ENCODE measurements at places on chromosomes 1 and 21. TPM values are rescaled to one million over a fixed set of nuclear protein-coding genes. Genes with fewer than 3 reads are reported as not detected.

DNA sequence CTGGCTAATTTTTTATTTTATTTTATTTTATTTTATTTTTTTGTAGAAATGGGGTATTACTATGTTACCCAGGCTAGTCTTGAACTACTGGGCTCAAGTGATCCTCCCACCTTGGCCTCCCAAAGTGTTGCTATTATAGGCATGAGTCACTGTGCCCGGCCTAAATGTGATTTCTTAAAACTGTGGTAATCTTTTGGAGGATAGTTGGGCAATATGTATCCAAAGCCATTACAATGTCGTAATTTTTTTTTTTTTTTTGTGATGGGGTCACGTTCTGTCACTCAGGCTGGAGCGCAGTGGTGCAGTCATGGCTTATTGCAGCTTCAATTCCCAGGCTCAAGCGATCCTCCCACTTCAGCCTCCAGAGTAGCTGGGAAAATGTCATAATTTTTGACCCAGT lies 14.2 kb downstream of the ETV3L start:
- no peak for DNase-seq
- no peaks in the 10 kb centered on the region for H3K27me3 ChIP-seq
- H3K4me1 ChIP-seq = no peaks in the 10 kb centered on the region
- no peak overlapping the region for H3K27ac ChIP-seq

- H3K27me3 ChIP-seq = no peaks in the 10 kb centered on the region
- H3K4me1 ChIP-seq = no peaks in the 10 kb centered on the region
- H3K36me3 ChIP-seq = no peaks in the 10 kb centered on the region
- no peak overlapping the region for H3K27ac ChIP-seq
- DNase-seq = no peak
Measured at GRCh38 chr1:107525145-107525544, 384.3 kb downstream of the NTNG1 start.

DNA sequence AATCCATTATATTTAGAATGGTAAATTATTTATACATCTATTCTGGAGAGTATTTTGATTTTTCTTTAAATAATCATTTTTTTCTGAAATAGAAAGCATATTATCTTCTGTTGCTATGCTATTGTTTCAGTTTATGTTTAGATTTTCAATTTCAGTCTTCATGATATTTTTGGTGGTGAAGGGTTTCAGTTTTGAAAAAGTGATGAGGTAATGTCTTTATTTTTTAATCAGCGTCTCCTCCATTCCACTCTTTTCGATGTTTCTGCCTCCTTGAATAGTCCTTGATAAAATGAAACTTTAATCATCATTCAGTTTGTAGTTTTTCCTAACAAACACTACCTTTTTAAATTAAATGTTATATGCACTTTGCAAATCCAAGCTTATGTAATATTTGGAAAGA lies 428.6 kb downstream of the PTPRC start:
- H3K27me3 ChIP-seq = no peaks in the 10 kb centered on the region
- H3K4me3 ChIP-seq = no peak overlapping the region
- no peak overlapping the region for H3K27ac ChIP-seq
- H3K36me3 ChIP-seq = no peaks in the 10 kb centered on the region
- DNase-seq = no peak

DNA sequence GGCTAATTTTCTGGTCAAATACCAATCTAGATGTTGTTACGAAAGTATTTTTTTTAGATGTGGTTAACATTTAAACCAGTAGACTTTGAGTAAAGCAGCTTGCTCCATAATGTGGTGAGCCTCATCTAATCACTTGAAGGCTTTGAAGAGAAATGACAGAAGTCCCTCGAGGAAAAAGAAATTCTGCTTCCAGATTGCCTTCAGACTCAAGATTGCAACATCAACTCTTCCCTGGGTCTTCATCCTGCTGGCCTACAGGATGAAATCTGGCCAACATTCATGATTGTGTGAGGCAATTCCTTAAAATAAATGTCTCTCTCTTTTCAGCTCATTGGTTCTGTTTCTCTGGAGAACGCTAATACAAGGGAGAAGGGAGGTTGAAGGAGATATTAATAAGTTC lies 32.5 kb upstream of the SSX2IP start:
- no peak overlapping the region for H3K27ac ChIP-seq
- H3K4me3 ChIP-seq = no peak overlapping the region
- no peak for DNase-seq
- H3K27me3 ChIP-seq = no peaks in the 10 kb centered on the region

DNA sequence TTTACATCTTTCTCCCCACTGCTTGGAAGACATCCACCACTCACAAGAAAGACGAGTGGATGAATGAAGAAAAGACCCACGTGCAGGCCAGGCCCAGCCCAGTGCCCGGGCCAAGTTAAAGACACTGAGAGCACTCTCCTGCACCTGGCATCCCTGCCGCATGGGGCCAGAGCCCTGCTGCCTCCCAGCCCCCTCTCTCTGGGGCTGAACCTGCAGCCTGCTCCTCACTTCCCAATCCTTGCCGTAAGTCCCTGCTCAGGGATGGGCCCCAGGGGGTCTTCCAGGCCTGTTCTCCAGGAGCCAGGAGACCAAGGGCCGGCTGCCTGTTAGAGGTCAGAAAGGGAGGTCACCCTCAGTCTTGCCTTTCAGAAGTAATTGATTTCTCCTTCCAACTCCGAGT lies 168.5 kb upstream of the ZC3H12A start:
- H3K27me3 ChIP-seq = peaks cover 81% of the 10 kb centered on the region
- H3K4me1 ChIP-seq = no peaks in the 10 kb centered on the region
- no peak for DNase-seq
- H3K36me3 ChIP-seq = no peaks in the 10 kb centered on the region
- no peak overlapping the region for H3K27ac ChIP-seq

DNA sequence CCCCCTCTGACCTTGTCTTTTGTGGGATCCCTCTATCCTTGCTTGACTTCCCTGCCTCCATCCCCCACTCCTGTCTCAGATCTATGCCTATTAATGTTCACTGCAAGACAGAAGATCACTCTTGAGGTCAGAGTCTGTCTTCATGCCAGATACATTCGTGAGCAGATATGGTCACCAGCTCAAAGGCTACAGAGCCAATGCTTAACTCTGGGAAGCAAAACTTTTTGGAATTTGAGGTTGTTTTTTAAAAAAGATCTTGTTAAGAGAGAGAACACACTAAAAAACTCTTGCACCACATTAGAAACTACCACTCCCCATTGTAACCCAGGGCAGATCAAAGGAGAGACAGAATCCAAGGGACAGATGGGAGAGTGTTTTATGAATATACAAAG lies 17.1 kb upstream of the A3GALT2 start:
- no peaks in the 10 kb centered on the region for H3K27me3 ChIP-seq
- DNase-seq = no peak
- peaks cover 35% of the 10 kb centered on the region for H3K4me1 ChIP-seq
- H3K27ac ChIP-seq = 0 out of 2 replicates have a peak overlapping the region, but pooled peaks have one; percentile 1
- no peak overlapping the region for H3K4me3 ChIP-seq
- peaks cover 46% of the 10 kb centered on the region for H3K36me3 ChIP-seq

DNA sequence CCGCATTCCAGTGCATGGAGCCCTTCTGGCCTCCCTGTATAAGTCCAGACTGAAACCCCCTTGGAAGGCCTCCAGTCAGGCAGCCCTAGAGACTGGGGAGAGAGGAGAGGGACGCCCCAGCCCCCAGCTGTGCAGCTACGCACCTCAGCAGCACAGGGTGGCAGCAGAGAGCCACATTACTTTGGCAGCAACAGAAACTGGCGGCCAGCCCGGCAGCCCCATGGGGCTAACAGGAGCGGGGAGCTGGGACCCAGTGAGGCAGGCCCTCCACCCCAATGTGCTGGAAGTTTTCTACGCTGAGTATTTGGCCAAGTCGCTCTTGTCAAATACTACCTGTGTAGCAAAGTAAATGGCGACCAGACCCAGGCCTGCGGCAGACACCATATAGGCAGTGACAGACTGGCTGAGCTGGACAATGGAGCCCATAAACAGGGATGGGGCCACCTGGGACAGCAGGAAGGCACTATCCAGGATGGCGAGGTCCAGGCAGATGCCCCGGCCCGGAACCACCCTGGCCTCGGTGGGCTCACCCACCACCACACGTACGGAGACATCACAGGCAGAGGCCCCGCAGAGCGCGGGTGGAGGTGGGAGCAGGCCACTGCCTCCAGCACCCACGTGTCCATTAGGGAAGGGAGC lies 21.2 kb downstream of the SLC45A3 start:
- no peaks in the 10 kb centered on the region for H3K36me3 ChIP-seq
- no peak for DNase-seq
- no peaks in the 10 kb centered on the region for H3K27me3 ChIP-seq

GRCh38 chr1:20540281-20540680 lies 12.1 kb upstream of the FAM43B start:
- no peaks in the 10 kb centered on the region for H3K4me1 ChIP-seq
- H3K27ac ChIP-seq = no peak overlapping the region
- H3K36me3 ChIP-seq = no peaks in the 10 kb centered on the region
- no peak for DNase-seq
- H3K4me3 ChIP-seq = no peak overlapping the region
- H3K27me3 ChIP-seq = no peaks in the 10 kb centered on the region

DNA sequence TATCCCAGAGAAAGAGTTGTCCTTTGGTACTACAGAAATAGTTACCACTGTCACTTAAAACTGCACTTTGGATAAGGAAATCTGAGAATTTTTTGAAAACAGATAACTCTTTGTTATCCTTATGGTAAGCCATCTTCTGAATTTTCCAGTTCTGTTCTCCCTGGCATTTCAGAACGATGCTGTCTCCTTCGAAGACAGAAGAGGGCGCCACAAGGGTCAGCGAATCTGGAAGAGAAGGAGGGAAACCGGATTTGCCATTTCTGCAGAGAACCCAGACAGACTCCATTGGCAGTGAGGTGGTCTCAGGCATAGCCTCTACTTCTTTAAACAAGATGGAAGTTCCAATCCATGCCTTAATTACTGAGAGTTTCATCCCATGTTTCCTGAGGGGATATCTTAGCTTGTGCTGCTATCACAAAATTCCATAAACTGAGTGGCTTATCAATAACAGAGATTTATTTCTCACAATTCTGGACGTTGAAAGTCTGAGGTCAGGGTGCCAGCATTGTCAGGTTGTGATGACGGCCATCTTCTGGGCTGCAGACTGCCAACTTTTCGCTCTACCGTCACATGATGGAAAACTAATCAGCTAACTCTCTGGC lies 6.4 kb downstream of the FCRL2 start:
- no peaks in the 10 kb centered on the region for H3K36me3 ChIP-seq
- H3K4me1 ChIP-seq = no peaks in the 10 kb centered on the region
- no peak overlapping the region for H3K27ac ChIP-seq
- no peak for DNase-seq
- H3K27me3 ChIP-seq = peaks cover 45% of the 10 kb centered on the region
- no peak overlapping the region for H3K4me3 ChIP-seq

DNA sequence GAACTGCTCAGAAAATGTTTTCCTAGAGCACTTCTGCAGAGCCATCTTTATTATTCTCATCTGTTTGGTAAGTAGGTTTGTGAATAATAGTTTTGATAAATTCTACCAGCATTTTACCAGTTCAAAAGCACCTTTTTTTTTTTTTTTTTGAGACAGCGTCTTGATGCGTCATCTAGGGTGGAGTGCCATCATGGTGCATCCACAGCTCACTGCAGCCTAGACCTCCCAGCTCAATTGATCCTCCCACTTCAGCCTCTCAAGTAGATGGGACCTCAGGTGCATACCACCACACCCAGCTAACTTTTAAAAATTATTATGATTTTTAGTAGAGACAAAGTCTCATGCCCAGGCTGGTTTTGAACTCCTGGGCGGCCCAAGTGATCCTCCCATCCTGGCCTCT lies 9.8 kb upstream of the RHBG start:
- H3K27ac ChIP-seq = no peak overlapping the region
- H3K4me3 ChIP-seq = no peak overlapping the region
- no peaks in the 10 kb centered on the region for H3K27me3 ChIP-seq
- no peak for DNase-seq

DNA sequence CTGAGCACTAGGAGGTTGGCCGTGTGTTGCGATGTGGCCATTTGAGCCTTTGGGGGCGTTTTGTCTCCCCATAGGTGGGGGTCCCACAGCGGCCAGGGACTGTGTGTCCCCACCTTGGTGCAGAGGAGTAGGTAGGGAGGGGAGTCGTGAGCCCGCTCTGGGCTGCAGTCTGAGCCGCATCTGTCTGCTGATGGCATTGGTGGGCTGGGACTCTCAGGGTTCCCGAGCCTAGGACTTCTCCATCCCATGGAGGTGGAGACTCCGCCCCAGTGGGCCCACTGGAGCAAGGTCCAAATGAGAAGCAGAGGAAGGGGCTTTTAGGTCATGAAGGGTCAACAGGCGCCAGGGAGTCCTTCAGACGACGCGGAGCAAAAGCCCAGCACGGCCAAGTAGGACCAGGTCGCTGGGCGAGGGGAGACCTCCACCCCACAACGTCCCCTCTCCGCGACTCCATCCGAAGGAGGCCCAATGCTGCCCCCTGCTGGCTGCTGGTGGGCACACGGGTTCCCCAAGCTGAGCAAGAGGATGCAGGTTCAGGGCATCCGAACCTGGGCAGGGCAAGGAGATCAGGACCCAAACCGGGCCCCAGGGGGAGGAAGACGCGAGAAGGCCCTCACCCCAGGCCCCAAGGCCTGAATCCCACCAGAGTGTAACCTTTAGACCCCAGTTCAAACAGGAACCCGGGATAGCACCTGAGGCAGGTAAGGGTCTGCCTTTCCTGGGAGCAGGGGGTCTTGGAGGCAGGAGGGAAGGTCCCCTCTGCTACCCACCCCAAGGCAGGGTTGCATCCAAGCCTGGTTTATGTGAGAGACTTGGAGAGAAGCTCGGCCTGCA lies 14.9 kb downstream of the TTC34 start:
- H3K27ac ChIP-seq = no peak overlapping the region
- no peaks in the 10 kb centered on the region for H3K27me3 ChIP-seq
- no peaks in the 10 kb centered on the region for H3K4me1 ChIP-seq
- no peak overlapping the region for H3K4me3 ChIP-seq

DNA sequence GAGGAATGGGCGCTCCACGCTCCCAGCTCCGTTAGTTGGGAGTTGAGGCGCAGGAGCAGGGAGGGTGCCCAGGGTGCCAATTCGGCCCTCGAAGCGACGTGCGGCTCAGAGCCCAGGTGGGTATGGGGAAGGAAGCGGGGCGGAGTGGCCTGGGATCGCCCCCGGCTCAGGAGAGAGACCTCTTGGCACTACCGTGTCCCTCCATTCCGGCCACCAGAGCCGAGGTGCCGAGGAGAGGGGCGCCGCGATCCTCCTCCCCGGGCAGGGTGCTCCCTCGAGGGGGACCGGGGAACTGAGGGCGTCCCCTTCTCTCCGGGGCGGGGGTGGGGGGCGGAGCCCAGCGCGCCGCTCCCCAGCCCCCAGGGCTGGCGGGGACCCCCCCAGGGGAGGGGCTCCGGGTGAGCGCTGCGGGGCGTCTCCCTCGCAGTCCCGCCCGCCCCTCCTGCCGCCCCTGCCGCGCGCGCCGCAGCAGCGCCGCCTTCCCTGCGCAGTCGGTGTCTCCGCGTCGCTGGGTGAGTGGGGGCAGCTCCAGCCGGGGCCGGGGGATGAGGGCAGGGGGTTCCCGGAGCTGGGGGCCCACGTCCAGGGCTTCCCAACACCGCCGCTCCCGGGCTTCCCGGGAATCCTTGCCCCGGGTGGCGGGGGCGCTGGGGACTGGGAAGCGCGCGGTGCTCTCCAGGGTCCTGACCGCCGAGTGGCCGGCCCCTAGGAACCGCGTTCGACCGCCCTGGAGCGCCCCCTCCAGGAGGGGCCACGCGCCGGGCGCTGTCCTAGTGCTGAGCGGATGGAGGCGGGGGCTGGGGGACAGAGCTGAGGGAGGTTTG lies at the start of gene HPCA:
HPCA (plus strand) TSS at position 488 of the 824 bp plus-strand sequence. CDS start 2,408 bp downstream, outside the sequence.
- no peaks in the 10 kb centered on the region for H3K36me3 ChIP-seq
- no peak within 1 kb of the TSS for H3K27ac ChIP-seq
- H3K4me3 ChIP-seq = no peak within 1 kb of the TSS
- DNase-seq = no peak

Gene TMEM269
- total RNA-seq = 0.34 TPM

Gene TNFSF18
- total RNA-seq = 1.6 TPM

Gene BACE2
- 23.2 TPM for total RNA-seq

Gene UBE2U
- not detected for total RNA-seq

Gene DENND2C
- 3.6 TPM for total RNA-seq
